Right renal pelvis (tissue), 4 donors: ENCODE measurements at places on chromosomes 5 and 9. TPM values are rescaled to one million over a fixed set of nuclear protein-coding genes. Genes with fewer than 3 reads are reported as not detected.

The HTR1A gene
- 0.05 TPM for polyA plus RNA-seq

The PCDHAC2 gene
- 0.45 TPM for polyA plus RNA-seq

The TMEFF1 gene
- polyA plus RNA-seq = 5.1 TPM

The IFNB1 gene
- polyA plus RNA-seq = not detected

The LHX6 gene
- polyA plus RNA-seq = 3.9 TPM

The PRRX2 gene
- polyA plus RNA-seq = 1.3 TPM

The C5orf58 gene
- 0.21 TPM for polyA plus RNA-seq

The LRRC19 gene
- 11.9 TPM for polyA plus RNA-seq

The ZDHHC11B gene
- polyA plus RNA-seq = 4.3 TPM

The UBE2D2 gene
- polyA plus RNA-seq = 153 TPM

The PTGER4 gene
- polyA plus RNA-seq = 12.6 TPM

The OR1Q1 gene
- not detected for polyA plus RNA-seq

The CTSV gene
- polyA plus RNA-seq = 25.9 TPM

The PIGO gene
- 32.2 TPM for polyA plus RNA-seq

The TRPM6 gene
- 0.69 TPM for polyA plus RNA-seq

The KYAT1 gene
- polyA plus RNA-seq = 21.6 TPM

The SV2C gene
- 0.07 TPM for polyA plus RNA-seq

The BNC2 gene
- 8.6 TPM for polyA plus RNA-seq

The POLR3G gene
- polyA plus RNA-seq = 2.2 TPM

The SPINK13 gene
- 0.31 TPM for polyA plus RNA-seq

The CCL28 gene
- polyA plus RNA-seq = 2.8 TPM

The ABCA1 gene
- 11.3 TPM for polyA plus RNA-seq

The AGXT2 gene
- 49.2 TPM for polyA plus RNA-seq

The ZNF454 gene
- 6.5 TPM for polyA plus RNA-seq

The GARIN3 gene
- polyA plus RNA-seq = not detected

The MAMDC4 gene
- polyA plus RNA-seq = 6.8 TPM

The AP3B1 gene
- polyA plus RNA-seq = 74.8 TPM

The SNCB gene
- polyA plus RNA-seq = not detected

The NRG2 gene
- polyA plus RNA-seq = 1.6 TPM

The RASEF gene
- polyA plus RNA-seq = 9.8 TPM

The GARNL3 gene
- polyA plus RNA-seq = 14.8 TPM

The CA9 gene
- polyA plus RNA-seq = not detected

The GABRA1 gene
- not detected for polyA plus RNA-seq

The GHR gene
- 19.7 TPM for polyA plus RNA-seq

The TSC1 gene
- polyA plus RNA-seq = 48.9 TPM

The SLC6A7 gene
- not detected for polyA plus RNA-seq

The ADAMTS19 gene
- 5.2 TPM for polyA plus RNA-seq

The FRRS1L gene
- polyA plus RNA-seq = 3.0 TPM

The EGFL7 gene
- 97.9 TPM for polyA plus RNA-seq

The SH3RF2 gene
- 4.7 TPM for polyA plus RNA-seq
